Heart left ventricle (tissue), 16 donors: ENCODE measurements at places on chromosomes 6 and 20.
A peak's percentile ranks its signal among the peaks of the same experiment; 100 is the strongest.

DNA sequence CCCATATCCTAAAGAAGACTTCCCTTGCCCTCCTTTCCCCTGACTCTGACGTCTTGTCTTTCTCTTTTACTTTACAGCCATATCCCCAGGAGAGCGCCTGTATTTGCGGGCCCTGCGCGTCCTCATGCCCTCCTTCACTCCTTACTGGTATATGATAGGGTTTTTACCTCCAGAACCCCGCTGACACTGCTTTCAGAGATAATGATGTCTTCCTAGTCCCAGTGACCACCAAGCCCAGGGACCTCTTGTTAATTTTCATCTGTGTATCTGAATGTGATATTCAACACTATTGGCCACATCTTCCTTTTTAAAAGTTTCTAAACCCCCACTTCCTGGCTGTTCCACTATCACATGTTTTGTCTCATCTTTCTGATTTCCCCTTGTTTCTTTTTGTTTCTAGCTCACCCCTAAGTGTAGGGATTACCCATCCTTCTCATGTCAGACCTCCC is 102.0 kb downstream of the HIVEP1 start:
- H3K4me1 ChIP-seq: peaks cover 9% of the 10 kb centered on the region
- H3K4me3 ChIP-seq: no peak overlapping the region
- H3K36me3 ChIP-seq: no peaks in the 10 kb centered on the region
- DNase-seq: no peak
- H3K27me3 ChIP-seq: no peaks in the 10 kb centered on the region
- H3K27ac ChIP-seq: no peak overlapping the region

GRCh38 chr6:34484899-34485298 is 19.0 kb downstream of the PACSIN1 start:
- no peak for DNase-seq
- no peak overlapping the region for H3K27ac ChIP-seq
- H3K4me3 ChIP-seq: no peak overlapping the region
- no peaks in the 10 kb centered on the region for H3K27me3 ChIP-seq

DNA sequence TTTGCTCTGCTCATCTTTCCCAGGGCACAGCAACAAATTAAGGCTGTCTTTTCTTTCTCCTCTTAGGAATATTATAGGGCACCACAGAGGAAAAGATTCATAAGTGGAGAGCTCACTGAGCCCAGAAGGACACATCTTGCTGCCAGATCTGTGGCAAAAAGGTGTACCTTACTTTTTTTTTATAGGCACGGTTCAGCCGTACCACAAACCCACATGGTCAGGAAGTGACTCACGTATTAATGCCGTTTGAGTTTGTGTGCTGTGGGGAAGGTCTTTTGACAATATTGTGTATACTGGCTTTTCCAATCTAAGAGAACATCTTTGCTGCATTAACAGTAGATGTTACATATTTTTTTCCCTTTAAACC is 28.4 kb downstream of the PAQR8 start:
- H3K36me3 ChIP-seq: no peaks in the 10 kb centered on the region
- peaks cover 16% of the 10 kb centered on the region for H3K4me1 ChIP-seq
- no peak overlapping the region for H3K4me3 ChIP-seq
- DNase-seq: no peak
- peak overlapping the region; percentile 2 for H3K27ac ChIP-seq

DNA sequence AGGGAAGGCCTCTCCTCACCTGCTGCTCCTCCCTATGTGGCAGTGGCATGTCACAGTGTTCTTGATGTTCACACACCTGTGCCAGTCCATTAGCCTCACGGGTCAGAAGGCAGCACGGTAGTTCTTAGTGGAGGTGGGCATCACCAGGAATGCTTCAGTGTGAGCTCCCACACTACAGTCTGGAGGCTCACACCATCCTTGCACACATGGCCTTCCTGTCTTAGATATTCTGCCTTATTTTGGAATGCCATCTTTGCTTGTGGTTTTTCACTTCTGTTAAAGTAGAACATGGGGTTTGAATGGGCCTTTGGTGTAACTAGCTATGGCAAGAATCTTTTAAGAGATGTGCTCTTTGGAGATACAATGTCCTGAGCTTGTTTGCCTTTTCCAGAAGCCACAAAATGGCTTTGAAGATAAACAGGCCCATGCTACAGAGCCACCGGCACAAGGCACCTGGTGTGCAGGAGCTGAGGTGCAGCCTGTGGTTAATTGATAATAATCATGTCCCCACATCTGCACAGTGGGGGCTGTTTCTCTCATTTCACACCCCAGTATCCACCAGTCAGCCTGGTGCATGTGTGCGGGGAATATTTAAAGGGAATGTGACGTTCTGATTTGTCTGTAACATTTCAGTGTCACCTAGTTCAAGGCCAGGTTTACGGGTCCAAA is 3.2 kb upstream of the SLC17A9 start:
- H3K4me1 ChIP-seq: peaks cover 18% of the 10 kb centered on the region
- DNase-seq: no peak
- no peaks in the 10 kb centered on the region for H3K27me3 ChIP-seq
- no peak overlapping the region for H3K4me3 ChIP-seq
- peaks cover 56% of the 10 kb centered on the region for H3K36me3 ChIP-seq
- no peak overlapping the region for H3K27ac ChIP-seq

DNA sequence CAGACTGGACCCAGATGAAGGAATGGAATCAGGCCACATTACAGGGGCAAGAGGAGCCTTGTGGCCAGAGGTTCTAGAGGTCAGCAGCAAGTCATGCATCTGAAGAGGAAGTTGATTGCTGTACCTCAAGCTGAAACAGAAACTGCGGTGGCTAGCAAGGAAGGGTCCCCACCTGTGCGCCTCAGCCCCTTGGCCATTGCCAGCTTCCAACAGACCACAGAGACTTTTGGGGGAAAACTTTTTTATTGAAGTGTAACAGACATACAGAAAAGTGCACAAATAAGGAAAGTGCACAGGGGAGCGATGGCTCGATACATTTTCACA is 26.8 kb upstream of the SLC9A8 start:
- no peaks in the 10 kb centered on the region for H3K27me3 ChIP-seq
- H3K4me3 ChIP-seq: no peak overlapping the region
- no peak overlapping the region for H3K27ac ChIP-seq
- no peaks in the 10 kb centered on the region for H3K36me3 ChIP-seq
- no peak for DNase-seq

DNA sequence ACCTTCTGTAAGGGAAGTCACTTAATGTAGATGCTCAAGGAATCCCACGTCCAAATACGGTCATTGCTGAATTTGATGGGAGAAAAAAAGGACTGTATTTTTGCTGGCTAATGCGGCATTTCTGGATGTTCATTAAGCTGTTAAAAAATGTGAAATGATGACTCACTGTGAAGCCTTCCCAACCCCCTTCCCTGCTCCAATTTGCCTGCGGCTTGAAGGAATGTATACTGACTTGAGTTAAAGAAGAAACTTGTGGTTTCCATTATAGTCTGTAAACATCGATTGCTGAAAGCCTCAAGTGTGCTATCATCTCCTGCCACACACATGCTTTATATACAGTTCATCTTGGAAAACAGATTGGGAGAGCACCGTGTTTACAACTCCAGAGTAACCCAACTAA is 249.1 kb upstream of the JAG1 start:
- H3K27me3 ChIP-seq: no peaks in the 10 kb centered on the region
- H3K4me3 ChIP-seq: no peak overlapping the region
- no peak for DNase-seq

- no peaks in the 10 kb centered on the region for H3K4me1 ChIP-seq
- H3K36me3 ChIP-seq: no peaks in the 10 kb centered on the region
- H3K27me3 ChIP-seq: no peaks in the 10 kb centered on the region
- no peak overlapping the region for H3K27ac ChIP-seq
Measured at GRCh38 chr6:74993136-74993535, 212.7 kb downstream of the COL12A1 start.

GRCh38 chr20:1775117-1775516 is 117.5 kb upstream of the SIRPG start:
- H3K27ac ChIP-seq: no peak overlapping the region
- no peaks in the 10 kb centered on the region for H3K36me3 ChIP-seq
- H3K4me3 ChIP-seq: no peak overlapping the region
- no peaks in the 10 kb centered on the region for H3K27me3 ChIP-seq
- H3K4me1 ChIP-seq: no peaks in the 10 kb centered on the region

GRCh38 chr6:111605100-111605751 is 452 bp downstream of the TRAF3IP2 start:
- peak; percentile 81 for DNase-seq
- H3K27me3 ChIP-seq: no peaks in the 10 kb centered on the region
- H3K27ac ChIP-seq: peak overlapping the region; percentile 96
- H3K4me3 ChIP-seq: peak overlapping the region; percentile 88
- no peaks in the 10 kb centered on the region for H3K36me3 ChIP-seq
- H3K4me1 ChIP-seq: peaks cover 51% of the 10 kb centered on the region

GRCh38 chr6:12602951-12603672 is 113.5 kb upstream of the PHACTR1 start:
- peaks cover 20% of the 10 kb centered on the region for H3K4me1 ChIP-seq
- H3K27me3 ChIP-seq: no peaks in the 10 kb centered on the region
- H3K36me3 ChIP-seq: no peaks in the 10 kb centered on the region
- peak; percentile 33 for DNase-seq

DNA sequence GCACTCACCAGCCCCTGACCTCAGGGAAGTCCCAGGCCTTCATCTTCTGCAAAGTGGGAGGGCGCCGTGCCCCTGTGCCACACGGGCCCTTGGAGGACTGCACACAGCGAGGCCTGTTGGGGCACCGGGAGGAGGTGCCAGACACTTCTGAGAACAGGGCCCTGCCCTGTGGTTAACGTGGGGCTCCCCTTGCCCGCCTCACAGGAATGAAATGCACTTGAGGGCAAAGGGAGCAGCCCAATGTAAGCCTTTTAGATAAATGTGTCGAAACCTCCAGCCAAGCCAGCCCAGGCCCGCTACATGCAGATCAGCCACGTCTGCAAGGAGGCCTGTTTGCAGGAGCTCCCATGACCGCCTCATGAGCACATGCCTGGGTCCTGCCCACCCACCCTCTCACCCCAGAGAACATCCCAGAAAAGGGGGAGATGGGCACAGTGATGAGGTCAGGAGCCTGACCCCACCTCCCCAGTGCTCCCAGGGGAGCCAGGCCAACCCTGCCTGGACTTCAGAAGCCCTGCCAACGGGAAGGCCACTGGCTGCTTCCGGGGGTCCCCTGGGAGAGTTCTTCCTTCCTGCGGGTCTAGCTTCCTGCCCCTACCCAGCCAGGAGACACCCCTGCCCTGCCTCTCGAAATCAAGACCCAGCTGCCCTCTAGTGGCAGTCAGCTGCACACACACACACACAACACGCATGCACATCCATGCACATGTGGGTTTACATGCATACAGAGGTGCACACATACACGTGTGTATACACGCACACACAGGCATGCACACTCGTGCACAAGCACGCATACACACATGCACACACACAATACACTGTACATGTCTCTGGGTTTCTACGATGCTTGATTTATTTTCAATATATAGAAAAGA is 178.7 kb downstream of the TAF4 start:
- H3K36me3 ChIP-seq: no peaks in the 10 kb centered on the region
- no peaks in the 10 kb centered on the region for H3K4me1 ChIP-seq
- H3K27me3 ChIP-seq: no peaks in the 10 kb centered on the region
- H3K27ac ChIP-seq: no peak overlapping the region

DNA sequence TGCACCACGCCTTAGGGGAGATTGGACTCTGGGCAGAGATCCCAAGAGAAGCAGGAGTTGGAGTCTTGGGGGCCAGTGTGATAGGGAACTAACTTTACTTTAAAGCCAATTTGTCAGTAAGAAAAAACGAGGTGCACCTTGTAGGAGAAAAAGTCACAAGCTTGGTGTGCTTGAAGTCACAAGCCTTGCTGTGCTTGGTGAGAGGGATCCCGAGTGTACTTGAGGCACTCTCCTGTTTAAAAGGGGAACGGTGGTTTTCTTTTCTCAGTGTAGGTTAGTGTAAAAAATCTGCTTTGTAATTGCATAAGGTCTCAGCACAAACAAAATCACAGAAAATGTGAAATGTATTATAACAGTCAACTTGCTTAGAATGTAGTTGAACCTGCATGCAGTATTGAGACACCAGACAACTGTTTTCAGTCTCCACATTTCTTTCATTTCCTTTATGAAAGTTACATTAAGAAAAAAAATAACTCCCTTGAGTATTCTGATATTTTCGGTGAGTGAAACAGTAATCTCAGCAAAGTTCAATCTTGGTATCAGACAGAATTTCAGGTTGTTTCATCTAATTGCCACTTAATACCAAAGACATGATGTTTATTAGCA is 111.1 kb upstream of the DUSP22 start:
- no peaks in the 10 kb centered on the region for H3K36me3 ChIP-seq
- no peaks in the 10 kb centered on the region for H3K27me3 ChIP-seq
- no peaks in the 10 kb centered on the region for H3K4me1 ChIP-seq
- no peak overlapping the region for H3K27ac ChIP-seq

DNA sequence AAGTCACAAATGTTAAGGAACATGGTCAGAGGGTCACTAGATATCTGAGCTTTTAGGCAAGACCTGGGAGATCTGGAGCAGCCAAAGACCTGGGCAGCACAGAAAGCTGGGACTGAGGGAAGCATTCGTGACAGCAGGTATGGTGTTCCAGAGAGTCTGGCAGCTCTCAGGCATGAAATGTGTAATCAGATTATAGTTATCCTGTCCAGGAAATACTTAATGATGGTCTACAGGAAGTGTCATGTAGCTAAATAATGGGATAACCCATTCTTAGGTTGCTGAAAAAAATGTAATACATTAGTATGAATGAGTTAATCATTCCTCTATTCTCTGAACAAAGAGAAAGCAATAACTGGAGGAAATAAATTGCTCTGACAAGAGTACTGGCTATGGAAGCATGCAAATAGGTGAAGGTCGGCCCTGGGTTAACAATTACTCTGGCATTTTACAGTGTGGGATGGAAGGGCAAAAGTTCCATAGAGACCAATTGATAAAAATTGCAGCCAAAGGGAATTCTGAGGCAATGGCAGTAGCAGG is 740.5 kb downstream of the CBLN4 start:
- no peaks in the 10 kb centered on the region for H3K4me1 ChIP-seq
- H3K36me3 ChIP-seq: no peaks in the 10 kb centered on the region
- no peaks in the 10 kb centered on the region for H3K27me3 ChIP-seq
- no peak overlapping the region for H3K4me3 ChIP-seq
- H3K27ac ChIP-seq: no peak overlapping the region
- DNase-seq: no peak

GRCh38 chr6:5158180-5158579 is 73.0 kb downstream of the PPP1R3G start:
- H3K4me1 ChIP-seq: no peaks in the 10 kb centered on the region
- H3K4me3 ChIP-seq: no peak overlapping the region
- no peak for DNase-seq
- no peaks in the 10 kb centered on the region for H3K27me3 ChIP-seq
- H3K36me3 ChIP-seq: no peaks in the 10 kb centered on the region

DNA sequence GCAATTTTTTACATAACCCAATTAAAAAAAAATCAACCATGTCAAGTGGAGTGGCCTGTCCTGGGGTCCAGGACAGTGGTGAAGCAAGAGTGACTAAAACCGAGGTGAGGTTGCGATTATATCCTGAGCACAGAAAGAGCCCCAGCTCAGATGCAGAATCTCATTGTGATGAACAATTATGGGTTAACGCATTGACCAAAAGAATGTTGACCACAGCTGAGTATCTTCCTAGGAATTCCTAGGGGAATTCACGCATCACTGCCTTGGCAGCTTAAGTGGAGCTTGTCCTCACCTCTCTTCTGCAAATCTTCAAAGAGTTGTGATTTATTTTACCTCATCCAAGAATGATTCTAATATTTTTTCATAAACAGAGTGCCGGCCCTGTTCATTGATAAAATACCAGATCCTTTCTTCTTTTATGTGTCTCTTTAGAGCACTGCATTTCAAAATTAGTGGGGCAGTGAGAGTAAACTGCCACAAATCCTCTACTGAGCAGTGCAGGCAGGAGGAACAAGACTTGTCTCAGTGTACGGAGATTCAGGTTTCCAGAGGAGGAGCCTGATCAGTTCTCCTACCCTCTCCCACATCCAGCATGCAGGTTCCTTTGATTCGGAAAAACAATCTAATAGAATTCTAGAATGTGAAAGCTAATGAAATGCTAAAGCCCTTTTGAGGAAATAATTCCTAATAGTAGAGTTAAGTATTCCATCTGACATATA is 60.1 kb upstream of the ZNF184 start:
- H3K36me3 ChIP-seq: no peaks in the 10 kb centered on the region
- H3K27ac ChIP-seq: no peak overlapping the region
- no peak overlapping the region for H3K4me3 ChIP-seq
- H3K4me1 ChIP-seq: no peaks in the 10 kb centered on the region
- DNase-seq: no peak
